Stimulated activated CD8-positive, alpha-beta memory T cell treated with anti-CD3 and anti-CD28 coated beads, Interleukin-4, amount 100 ng/mL, for 1 hour (primary cell): ENCODE measurements at places on chromosomes 7 and 10.

- DNase-seq = no peak
Observed at GRCh38 chr7:1651031-1651446, 19.0 kb upstream of the ELFN1 start.

- no peak for DNase-seq
Observed at GRCh38 chr7:73809467-73809951, 21.3 kb upstream of the CLDN4 start.

DNA sequence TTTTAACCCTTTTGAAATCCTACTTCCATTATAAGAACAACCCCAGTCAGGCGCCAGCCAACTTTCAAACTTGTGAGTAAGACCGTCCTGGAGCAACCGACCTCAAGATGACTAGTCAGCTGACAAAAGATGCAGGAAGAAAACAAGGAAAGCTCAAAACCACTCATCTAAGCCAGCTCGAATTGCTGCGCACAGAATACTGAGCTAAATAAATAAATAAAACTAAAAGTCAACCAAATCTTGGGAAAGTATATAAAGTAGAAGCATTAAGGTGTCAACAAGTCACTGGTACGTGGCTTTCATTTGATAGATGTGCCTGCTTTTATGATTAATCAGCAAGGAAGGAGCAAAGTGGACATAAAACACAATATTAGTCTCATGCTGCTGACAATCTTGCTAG lies 1269.8 kb downstream of the XPNPEP1 start:
- DNase-seq = no peak

GRCh38 chr10:52322936-52323335 lies 8.9 kb downstream of the DKK1 start:
- DNase-seq = no peak

- no peak for DNase-seq
Observed at GRCh38 chr10:3734111-3734510, 50.9 kb downstream of the KLF6 start.

- no peak for DNase-seq
Observed at GRCh38 chr10:93947055-93947454, 46.7 kb upstream of the PLCE1 start.
